NCI-H187 (cell line): ENCODE measurements at places on chromosomes 1 and 21.

- no peak for DNase-seq
Observed at GRCh38 chr1:229999004-229999670, 67.9 kb upstream of the GALNT2 start.

DNA sequence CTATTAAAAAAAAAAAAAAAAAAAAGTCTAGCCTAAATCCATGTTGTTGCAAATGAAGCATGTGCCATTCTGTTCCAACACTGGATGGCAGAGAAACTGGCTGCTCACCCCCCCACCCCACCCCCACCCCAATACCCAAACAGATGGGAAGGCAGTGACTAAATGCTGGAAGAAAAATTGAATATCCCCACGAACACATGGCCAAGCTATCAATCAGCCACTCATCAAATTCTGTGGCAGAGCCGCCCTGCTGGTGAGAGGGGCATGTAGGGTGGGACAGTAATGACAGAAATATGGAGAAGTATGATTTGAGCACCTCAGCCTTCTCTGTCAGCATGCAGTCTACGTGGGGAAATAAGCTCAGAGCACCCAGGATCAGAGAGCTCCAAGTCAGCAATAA lies 34.1 kb downstream of the OPTC start:
- DNase-seq: no peak

- no peak for DNase-seq
Observed at GRCh38 chr21:43740497-43741156, 21.7 kb downstream of the PDXK start.

DNA sequence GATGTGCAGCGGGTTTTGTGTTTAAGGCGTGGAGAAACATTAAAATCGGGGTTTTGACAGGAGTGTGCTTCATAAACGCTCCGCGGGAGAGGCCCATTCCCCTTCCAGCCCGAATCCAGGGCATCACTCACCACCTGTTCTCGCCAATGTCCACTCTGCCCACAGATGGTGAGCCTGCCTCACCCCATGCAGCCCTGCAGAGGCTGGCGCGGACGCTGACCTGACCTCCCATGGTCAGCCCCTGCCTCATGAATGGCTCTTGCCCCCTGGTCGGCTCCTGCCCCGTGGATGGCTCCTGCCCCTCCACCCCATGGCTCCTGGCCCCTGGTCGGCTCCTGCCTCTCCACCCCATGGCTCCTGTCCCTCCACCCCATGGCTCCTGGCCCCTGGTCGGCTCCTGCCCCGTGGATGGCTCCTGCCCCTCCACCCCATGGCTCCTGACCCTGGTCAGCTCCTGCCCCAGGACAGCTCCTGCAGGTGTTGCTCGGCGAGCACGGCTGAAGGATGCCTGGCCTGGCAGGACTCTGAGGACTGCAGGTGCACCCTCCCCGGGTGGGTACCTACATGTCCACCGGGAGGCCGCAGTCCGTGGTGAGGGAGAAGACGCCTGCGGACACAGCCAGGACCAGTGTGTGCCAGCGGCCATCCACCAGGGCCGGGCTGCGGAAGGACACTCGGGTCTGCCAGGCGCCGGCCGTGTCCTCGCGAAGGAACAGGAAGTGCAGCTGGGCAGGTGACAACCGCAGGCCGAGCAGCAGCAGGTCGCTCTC lies 6.7 kb downstream of the KRTAP10-1 start:
- no peak for DNase-seq

GRCh38 chr1:235093696-235094592 lies 34.7 kb downstream of the TOMM20 start:
- no peak for DNase-seq

- DNase-seq: no peak
Observed at GRCh38 chr1:193479187-193479586, 292.8 kb upstream of the B3GALT2 start.

- no peak for DNase-seq
Observed at GRCh38 chr21:15034126-15034853, 30.5 kb downstream of the NRIP1 start.

- DNase-seq: no peak
Observed at GRCh38 chr21:46061063-46061462, 36.8 kb upstream of the COL6A2 start.

DNA sequence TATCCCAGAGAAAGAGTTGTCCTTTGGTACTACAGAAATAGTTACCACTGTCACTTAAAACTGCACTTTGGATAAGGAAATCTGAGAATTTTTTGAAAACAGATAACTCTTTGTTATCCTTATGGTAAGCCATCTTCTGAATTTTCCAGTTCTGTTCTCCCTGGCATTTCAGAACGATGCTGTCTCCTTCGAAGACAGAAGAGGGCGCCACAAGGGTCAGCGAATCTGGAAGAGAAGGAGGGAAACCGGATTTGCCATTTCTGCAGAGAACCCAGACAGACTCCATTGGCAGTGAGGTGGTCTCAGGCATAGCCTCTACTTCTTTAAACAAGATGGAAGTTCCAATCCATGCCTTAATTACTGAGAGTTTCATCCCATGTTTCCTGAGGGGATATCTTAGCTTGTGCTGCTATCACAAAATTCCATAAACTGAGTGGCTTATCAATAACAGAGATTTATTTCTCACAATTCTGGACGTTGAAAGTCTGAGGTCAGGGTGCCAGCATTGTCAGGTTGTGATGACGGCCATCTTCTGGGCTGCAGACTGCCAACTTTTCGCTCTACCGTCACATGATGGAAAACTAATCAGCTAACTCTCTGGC lies 6.4 kb downstream of the FCRL2 start:
- DNase-seq: no peak

DNA sequence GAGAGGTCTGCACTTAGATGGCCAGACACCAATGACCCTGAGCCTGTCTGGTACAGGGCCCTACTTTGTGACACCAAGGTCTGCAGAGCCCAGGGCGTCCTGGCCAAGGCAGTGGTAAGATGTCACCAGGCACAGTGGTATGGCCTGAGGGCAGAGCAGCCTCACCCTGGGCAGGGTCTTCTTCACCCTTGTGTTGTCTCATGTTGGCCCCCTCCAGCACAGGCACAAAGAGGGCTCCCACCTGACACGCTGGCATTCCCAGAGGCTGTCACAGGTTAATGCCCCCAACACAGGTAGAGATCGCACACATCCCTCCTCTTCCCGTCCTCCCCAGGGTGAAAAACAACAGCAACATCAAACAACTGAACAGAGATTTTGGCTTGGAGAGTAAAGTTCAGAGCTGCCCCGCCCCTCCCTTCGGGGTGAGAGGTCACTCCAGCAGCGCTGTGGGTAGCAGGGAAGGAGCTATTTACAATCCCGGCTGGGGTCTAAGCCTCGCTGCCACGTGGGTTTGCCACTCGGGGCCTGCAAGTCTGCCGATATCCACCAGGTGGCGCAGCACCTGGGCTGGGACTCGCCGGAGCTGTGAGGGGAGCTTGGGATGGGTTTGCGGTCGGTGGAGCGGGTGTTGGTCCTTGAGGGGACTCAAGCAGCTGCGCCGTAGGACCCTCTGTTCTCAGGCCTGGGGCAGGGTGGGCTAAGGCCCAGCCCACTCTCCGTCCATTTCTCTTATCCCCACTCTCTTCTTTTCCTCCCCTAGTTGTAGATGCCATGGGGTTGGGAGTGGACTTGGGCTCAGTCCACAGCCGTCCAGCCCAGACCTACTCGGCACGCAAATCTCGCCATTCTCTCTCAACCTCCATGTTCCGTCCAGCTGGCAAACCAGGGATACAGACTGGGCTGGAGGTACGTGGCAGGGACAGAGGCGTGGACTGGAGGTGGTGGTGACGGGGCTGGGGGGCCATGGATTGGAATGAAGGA lies 12.7 kb downstream of the EFNA3 start:
- peak; percentile 81 for DNase-seq

DNA sequence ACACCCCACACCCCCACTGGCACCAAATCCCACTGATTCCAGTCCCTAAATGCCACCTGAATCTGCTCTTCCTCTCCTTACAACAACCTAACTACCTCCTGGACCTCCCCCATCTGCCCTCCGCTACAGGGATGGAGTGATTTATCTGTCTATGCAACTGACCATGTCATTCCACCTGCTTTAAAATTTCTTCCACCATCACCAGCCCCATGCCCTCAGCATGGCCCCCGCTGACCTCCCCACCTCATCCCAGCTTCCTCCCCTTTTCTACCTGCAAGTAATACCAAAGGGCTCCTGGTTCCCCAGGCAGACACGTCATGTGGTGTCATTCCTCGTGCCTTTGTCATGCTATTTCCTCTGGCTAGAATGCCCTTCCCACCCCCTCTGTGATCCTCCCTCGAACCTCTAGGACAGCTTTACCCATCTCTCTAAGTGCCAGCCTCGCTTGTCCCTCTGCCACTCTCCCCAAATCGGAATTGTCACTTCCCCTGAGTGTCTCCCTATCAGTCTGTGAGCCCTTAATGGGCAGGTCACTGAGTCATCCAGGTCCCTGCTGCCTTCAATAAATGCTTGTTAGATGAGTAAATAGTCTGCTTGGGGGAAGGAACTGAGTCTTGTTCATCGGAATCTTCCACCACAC lies 3.7 kb downstream of the GJB4 start:
- no peak for DNase-seq

DNA sequence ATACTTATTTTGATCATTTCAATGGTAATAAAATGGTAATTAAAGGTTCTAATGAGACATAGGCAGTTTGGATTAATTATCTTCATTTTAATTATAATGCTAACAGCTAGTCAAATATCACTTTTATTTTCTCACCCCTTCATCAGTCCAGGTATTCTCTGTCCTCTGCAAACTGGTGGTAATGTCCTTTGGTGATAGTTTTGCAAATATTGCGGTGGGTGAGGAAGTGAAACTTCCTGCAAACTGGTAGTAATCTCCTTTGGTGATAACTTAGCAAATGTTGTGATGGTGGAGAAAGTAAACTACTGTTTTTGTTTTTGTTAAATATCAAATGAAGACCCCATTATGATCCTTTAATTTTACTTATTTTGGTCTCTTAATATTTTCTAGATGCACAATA lies 209.0 kb downstream of the AMY1C start:
- DNase-seq: no peak

DNA sequence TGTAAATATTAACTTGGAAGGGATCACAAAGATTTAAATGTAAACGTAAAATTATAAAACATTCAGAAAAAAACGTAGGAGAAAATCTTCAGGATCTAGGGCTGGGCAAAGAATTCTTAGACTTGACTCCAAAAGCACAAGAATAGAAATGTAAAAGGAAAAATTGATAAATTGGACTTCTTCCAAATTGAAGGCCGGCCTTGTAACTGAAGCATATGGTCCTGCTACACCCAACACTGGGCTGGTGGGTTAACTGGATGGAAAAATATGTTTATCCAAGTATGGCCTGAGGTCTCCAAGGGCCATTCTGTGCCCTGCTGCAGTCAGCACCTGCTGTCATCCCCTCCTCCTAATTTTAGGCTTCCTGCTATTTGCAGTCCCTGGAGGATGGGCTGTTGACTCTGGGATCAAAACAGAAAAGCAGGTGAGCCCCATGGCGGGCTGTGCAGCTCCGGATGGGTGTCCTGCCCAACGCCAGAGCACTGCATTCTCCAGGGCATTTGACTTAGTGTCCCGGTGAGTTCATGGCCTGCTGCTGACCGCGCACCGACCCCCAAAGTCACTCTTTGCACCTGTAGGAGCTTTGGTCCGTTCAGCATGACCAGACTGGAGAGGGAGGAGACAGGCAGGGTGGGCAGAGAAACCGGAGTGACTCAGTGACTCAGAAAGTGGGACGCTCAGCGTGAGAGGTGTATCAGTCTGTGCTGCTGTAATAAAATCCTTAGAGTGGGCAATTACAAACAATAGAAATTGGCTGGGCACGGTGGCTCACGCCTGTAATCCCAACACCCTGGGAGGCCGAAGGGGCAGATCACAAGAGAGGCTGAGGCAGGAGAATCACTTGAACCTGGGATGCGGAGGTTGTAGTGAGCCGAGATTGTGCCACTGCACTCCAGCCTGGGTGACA lies 6.1 kb upstream of the AIRE start:
- no peak for DNase-seq

DNA sequence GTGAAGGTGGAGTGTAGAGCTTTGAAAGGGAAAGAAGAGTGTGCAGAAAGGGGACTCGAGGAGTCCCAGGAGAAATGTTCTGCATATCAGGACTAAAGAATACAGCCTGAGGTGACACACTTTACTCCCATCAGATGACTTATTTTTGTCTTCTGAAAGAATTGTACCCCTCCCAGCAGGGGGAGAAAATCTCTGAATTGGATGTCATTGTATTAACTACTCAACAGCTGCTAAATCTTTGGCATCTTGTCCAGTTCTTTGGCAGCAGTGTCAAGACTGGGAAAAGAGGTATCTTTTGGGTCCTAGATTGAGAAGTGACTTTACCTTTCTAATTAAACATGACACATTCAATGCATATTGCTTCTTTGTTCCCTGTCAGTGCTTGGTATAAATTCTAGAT lies 18.9 kb downstream of the UBE4B start:
- DNase-seq: no peak

GRCh38 chr1:208044589-208045462 lies 133.9 kb upstream of the CD34 start:
- no peak for DNase-seq

DNA sequence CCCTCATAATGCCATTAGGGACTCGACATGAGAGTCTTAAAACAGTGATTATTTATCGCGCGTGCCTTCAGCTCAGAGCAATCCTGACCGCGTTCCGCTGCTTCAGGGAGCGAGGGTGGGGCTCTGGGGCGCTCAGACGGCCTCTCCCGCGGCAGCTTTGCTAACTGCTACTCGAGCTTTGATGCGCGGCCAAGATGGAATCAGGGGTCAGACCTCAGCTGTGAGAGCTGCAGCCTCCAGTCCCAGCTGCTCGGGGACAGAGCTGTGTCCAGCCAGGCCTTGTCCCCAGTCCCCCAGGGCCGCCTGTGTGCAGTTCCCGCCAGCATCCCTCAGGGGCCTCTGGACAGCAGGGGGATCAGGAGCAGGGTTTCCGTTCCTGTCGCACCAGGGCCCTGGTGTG lies 104.6 kb upstream of the TTC34 start:
- no peak for DNase-seq

GRCh38 chr1:201385299-201385891 lies 7.9 kb upstream of the TNNT2 start:
- no peak for DNase-seq

- DNase-seq: no peak
Observed at GRCh38 chr1:206855859-206856258, 9.6 kb upstream of the IL20 start.

DNA sequence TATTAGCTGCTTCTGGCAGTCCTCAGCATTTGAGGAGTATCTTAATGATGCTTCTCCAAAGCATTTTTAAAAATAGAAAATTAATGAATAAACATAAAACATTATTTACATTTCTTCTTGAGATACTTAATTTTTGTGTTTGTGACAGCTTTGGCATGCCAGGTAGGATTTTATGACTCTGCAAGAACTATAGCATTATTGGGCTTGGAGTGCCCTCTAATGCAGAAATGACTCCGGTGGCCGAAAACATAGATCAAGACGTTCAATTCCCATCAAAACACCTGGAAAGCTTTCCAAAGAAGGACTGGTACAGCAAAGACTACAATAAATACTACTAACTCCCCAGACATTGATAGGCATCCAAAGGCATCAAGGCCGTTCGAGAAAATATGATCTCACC lies 366.4 kb upstream of the CXADR start:
- no peak for DNase-seq

GRCh38 chr1:95537176-95537575 lies 303.2 kb downstream of the RWDD3 start:
- DNase-seq: no peak

GRCh38 chr21:46416551-46416950 lies 42.1 kb upstream of the DIP2A start:
- no peak for DNase-seq
